ENCODE measurements at places on chromosomes 13 and 19. TPM values are rescaled to one million over a fixed set of nuclear protein-coding genes. Genes with fewer than 3 reads are reported as not detected.

- DNase-seq, result no peak
Observed at GRCh38 chr13:99975626-99976025, 4.1 kb upstream of the ZIC5 start.

DNA sequence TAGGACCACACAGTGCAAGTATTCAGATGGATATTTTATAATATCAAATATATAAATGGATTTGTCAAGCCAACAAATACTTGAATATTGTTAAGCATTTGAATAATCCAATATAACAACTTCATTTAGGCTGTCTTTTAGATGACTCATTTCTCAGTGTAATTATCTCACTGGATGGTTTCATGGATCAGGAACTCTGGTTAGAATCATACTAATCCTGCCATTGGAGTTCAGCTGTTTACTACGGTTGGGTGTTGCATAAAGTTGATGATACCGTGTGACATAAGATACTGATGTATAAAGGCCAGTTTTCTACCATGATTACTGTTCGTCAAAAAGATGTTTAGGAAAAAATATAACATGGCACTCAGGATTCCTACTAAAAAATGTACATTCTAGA is 196.3 kb downstream of the TSHZ3 start:
- no peak for DNase-seq

DNA sequence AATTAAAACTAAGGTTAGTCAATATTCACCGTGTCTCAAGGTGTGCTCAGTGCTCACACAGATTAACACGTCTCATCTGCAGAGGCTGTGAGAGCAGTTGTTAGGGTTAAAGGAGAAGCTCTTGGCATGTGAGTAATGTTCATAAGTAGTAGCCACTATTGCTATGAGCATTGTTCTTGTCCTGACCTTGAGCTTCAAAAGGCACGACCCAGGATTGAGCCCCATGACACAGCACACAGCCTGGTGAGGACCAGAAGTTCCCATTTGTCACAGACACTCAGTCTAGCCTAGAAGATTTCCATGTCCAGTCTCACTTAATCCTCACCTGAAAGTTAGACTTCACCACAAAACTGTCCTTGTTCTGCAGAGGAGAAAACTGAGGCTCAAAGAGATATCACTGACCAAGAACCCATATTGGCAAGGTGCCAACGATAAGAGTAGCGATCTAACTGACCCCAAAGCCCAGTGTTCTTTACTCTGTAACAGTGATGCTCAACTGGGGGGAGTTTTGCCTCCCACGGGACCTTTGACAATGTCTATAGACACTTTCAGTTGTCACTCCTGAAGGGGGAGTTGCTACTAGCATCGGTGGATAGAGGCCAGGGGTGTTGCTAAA is 26.0 kb downstream of the FPR3 start:
- DNase-seq, result no peak

The ZDHHC20 gene
- 14.6 TPM for total RNA-seq
